Mammary microvascular endothelial cell (primary cell): ENCODE measurements at places on chromosomes 7 and 10. TPM values are rescaled to one million over a fixed set of nuclear protein-coding genes. Genes with fewer than 3 reads are reported as not detected.

Gene ERVW-1
- total RNA-seq: not detected in 2 replicates

Gene FRMD4A
- 66.2 and 75.3 TPM in 2 replicates for total RNA-seq

Gene PNLIP
- not detected in 2 replicates for total RNA-seq

Gene RPS24
- total RNA-seq: 2,484 and 2,710 TPM in 2 replicates

Gene CWF19L1
- 26.7 and 31.2 TPM in 2 replicates for total RNA-seq

Gene SPDYE16
- 0.07 TPM in 1 of 2 replicates, not detected in the other for total RNA-seq

Gene LRRC27
- total RNA-seq: 2.9 and 4.0 TPM in 2 replicates

Gene GNAT3
- not detected in 2 replicates for total RNA-seq

Gene NFE2L3
- 52.9 and 55.8 TPM in 2 replicates for total RNA-seq

Gene KIF20B
- 18.8 and 21.1 TPM in 2 replicates for total RNA-seq

Gene EFCAB10
- 0.44 TPM in 1 of 2 replicates, not detected in the other for total RNA-seq

Gene ANXA8L1
- not detected in 2 replicates for total RNA-seq

Gene DNAJB6
- 112 and 115 TPM in 2 replicates for total RNA-seq

Gene TEX47
- not detected in 2 replicates for total RNA-seq

Gene CTAGE4
- total RNA-seq: 0.33 TPM in 1 of 2 replicates, not detected in the other

Gene CALML3
- not detected in 2 replicates for total RNA-seq

Gene ANKRD7
- total RNA-seq: 0.49 TPM in 1 of 2 replicates, not detected in the other

Gene CUL1
- total RNA-seq: 38.0 and 46.3 TPM in 2 replicates

Gene TMEM273
- total RNA-seq: 3.1 and 5.6 TPM in 2 replicates

Gene LRRC4
- total RNA-seq: 0.44 and 0.60 TPM in 2 replicates

Gene CUL2
- 32.8 and 34.3 TPM in 2 replicates for total RNA-seq

Gene CCL24
- not detected in 2 replicates for total RNA-seq

Gene NOM1
- 14.0 and 14.5 TPM in 2 replicates for total RNA-seq

Gene VSTM4
- 0.34 and 0.40 TPM in 2 replicates for total RNA-seq

Gene PSMC2
- 165 and 170 TPM in 2 replicates for total RNA-seq

Gene CRHR2
- not detected in 2 replicates for total RNA-seq

Gene CALHM3
- total RNA-seq: not detected in 2 replicates

Gene PARD3
- total RNA-seq: 13.1 and 14.7 TPM in 2 replicates
